ENCODE measurements at places on chromosomes 5 and 9.

GRCh38 chr9:61666849-61667371, 477.1 kb downstream of the SPATA31A7 start:
- no peak for DNase-seq

DNA sequence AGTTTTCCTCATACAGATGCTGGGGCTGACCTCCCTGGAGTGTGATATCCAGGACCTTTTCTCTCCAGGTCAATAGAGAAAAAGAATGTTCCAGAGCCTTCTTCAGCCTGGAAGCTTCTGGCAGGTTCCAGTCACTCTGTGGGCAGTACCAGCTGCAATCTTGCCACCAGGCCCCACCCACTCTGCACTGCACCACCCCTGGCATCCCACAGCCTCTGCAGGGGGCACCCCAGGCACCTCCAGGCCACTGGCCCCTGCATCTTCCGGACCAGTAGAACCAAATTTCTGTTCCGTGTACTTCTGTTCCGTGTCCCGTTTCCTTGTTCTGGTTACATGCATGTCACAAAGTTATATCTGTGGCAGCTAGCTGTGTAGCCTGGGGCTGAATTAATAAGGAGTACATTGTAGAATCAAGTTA, 83.3 kb upstream of the ZBTB43 start:
- DNase-seq = no peak

GRCh38 chr5:180343110-180343830, 9.9 kb downstream of the GFPT2 start:
- DNase-seq = peak; percentile 58

DNA sequence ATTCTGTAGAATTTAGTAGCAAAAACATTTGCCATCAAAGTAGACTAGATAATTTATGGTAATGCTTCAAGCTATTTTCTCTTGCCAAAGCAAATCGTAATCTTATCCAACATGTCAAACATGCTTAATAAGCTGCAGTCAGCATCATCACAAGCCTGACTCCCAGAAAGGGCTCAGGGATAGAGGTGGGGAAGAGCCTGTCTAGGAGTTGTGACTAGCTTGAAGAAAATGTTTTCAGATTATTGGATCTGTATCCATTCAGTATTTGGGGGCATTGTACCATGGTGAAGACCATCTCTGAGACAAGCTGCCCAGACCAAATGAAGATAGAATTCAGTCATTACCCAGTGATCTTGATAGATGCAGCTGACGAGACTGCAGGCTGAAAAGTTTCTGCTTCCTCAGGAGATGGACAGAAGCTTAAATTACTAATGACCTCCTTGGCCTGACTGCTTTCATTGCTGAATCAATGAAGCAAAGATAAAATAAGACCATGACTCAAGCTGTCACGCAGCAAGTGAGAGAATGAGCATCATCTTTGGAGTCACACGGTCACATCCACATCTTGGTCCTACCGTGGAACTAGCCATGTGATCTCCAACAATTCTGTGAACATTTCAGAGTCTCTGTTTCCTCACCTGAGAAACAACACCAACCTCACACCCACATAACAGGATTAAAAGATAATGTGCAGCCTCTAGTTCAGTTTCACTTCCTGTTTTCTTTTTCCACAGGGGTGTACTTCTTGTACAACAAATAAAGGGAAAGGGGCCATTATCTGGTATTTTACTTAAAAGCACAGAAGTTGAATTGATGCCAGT, 9.4 kb downstream of the ERAP2 start:
- DNase-seq = no peak

DNA sequence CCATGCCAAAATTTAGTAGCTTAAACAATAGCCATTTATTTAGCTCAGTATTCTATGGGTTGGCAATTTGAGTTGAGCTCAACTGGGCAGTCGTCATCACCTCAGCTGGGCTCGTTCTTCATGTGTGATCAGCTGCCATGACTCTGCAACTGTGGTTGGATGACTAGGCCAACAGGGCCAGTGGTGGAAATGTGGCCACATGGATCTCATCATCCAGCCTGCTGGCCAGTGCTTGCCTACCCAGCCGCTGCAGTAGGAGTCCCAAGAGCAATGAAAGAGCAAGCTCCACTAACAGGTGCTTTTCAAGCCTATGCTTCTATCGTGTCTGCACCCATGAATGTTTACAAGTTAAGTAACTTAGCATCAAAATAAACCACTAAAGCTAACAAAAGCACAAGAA, 158.0 kb downstream of the ATPSCKMT start:
- no peak for DNase-seq

DNA sequence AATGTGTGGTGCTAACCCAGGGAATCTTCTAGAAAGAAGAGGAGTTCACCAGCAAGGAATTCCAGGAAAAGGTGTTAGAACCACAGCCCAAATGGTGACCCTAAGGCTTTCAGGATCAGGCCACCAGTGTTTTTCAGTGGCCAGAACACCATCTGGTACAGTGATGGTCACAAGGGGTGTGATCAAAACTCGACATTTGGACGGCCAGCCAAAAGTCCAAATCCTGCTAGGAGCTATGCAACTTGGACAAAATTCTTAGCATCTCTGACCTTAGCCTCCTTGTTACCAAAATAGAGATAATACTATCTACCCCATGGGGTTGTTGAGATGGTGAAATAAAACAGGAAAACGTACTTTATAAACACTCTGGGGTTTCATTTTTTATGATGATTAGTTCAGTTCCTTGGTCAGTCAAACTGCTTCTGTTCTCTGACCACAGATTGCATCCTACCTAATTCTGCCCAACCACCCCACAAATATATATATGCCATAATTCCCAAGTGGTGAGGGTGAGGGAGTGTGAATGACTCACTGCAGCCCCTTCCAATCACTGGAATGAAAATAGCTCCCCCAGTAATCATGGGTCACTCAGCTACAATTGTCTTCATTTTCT, 210.3 kb downstream of the CDK5RAP2 start:
- no peak for DNase-seq

Measured in GM03348 (cell line).